Inflammatory macrophage treated with lipopolysaccharide for 1 hour (primary cell): ENCODE measurements at places on chromosomes 12 and 14.

GRCh38 chr14:92531106-92531873 lies 17.7 kb downstream of the RIN3 start:
- DNase-seq = peak; percentile 97

DNA sequence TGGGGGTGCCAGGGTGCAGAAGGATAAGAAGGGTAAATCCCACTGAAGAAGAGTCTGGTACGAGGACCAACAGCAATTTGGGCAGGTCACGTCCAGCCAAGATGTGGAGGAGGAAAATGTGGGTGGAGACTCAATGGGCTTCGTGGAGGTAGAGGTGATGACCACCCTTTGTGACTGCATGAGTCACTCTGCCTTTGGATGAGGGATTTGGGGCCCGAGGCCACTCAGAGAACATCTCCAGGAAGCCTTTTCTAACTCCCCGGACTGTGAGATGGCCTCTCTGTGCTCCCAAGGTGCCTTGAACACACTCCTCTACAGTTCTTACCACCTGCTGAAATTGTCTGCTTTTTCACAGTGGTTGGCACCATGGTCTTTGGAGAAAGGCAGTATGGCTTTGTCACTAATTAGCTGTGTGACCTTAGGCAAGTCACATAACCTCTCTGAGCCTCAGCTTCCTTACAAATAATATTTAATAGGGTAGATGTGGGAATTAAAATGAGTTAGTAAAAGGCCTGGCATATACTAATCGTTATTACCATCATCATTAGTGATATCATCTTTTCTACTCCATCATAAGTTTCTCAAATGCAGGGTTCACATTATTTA lies 67.0 kb upstream of the ARHGAP5 start:
- no peak for DNase-seq

GRCh38 chr14:67199016-67199415 lies 9.8 kb downstream of the GARIN2 start:
- no peak for DNase-seq

DNA sequence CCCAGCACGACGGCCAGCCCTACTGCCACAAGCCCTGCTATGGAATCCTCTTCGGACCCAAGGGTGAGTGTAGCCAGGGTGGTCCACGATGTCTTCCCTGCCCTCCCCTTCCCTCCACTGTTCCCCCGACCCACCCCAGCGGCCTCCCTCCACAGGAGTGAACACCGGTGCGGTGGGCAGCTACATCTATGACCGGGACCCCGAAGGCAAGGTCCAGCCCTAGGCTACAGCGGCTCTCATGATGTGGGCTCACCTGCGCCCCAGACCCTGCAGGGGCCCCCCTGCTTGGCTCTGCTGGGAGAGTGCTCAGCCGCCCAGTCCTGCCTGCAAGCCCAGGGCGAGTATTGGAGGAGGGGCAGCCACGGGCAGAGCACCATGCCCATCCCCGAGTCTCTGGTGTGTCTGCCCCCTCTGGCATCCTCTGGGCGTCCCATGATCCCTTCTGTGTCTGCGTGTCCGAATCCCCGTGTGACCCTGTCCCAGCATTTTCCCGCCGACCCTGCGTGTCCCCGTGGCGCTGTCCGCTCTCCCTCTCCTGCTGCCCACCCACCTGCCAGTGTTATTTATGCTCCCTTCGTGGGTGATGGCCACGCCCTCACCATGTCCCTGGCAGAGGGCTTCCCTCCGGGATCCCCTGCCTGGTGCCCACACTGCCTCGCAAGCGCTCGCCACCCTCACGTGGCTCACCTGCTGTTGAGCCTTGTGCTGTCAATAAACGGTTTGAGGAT lies 5.0 kb downstream of the CRIP2 start:
- DNase-seq = no peak

- DNase-seq = no peak
Measured at GRCh38 chr14:99514552-99515300, 33.5 kb downstream of the CCNK start.

DNA sequence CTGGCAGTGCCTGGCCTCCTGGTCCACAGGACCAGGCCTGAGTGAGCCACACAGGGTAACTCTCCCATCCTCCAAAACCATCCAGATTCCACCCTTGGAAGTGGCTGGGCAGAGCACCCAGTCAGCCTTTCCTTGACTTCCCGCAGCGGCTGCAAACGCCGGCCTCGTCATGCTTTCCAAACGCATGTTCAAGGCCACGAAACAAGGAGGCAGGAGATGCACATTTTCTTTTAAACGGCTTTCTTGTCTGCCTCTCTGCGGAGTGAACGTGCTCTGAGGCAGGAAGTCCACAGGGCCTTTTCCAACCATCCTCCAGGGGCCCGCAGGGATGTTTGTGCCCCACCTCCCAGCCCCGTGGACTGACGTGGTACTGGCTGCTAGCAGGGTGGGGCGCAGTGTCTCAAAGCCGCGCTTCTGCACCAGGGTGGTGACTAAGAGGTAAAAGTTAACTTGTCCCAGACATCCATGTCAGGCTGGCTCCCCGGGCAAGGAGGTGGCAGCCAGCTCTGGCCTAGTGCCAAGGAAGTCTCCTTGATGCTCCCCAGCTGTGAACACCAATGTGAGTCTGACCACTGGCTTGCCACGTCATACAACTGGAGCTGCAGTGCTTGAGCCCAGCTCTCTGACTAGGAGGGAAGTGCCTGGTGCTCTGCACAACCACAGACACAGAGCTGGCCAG lies 45.0 kb downstream of the KCNA5 start:
- DNase-seq = no peak

DNA sequence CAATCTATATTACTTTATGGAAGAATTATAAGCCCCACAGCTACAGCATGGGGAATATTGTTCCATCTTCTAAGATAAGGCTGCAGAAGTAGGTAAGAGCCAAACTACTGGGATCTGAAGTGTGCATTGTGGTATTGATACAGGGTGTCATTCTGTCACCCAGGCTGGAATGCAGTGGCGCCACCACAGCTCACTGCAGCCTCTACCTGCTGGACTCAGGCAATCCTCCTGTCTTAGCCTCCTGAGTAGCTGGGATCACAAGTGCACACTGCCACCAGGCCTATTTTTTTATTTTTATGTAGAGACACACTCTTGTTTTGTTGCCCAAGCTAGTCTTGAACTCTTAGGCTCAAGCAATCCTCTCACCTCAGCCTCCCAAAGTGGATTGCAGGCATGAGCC lies 21.3 kb upstream of the DIP2B start:
- no peak for DNase-seq

DNA sequence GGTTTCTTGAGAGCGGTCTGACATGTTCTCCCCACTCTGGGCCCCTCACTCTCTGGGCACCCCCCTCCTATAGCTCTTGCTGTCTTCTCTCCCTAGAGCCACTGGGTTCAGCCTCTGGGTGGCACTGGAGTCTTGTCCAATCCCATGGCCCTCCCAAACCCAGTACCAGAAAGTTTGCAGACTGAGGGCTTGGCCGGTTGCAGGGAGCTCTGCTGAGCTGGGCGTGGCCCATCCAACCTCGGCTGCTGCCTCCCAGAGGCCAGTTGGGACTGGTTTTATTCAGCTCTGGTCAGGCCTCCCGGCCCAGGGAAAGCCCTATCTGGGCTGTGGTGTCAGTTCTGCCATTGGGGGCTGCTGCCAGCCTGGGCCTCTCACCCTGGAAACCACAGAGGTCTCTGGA lies 37.9 kb downstream of the ISCA2 start:
- peak; percentile 40 for DNase-seq

GRCh38 chr14:74190927-74191575 lies 48.2 kb upstream of the VSX2 start:
- no peak for DNase-seq

- peak; percentile 78 for DNase-seq
Measured at GRCh38 chr12:7374423-7375144, 69.4 kb downstream of the CD163L1 start.

GRCh38 chr14:65187421-65188049 lies 85.2 kb upstream of the MAX start:
- no peak for DNase-seq

GRCh38 chr12:79706156-79706555 lies 15.4 kb upstream of the PAWR start:
- no peak for DNase-seq

GRCh38 chr12:40175489-40175888 lies 49.3 kb upstream of the LRRK2 start:
- no peak for DNase-seq

DNA sequence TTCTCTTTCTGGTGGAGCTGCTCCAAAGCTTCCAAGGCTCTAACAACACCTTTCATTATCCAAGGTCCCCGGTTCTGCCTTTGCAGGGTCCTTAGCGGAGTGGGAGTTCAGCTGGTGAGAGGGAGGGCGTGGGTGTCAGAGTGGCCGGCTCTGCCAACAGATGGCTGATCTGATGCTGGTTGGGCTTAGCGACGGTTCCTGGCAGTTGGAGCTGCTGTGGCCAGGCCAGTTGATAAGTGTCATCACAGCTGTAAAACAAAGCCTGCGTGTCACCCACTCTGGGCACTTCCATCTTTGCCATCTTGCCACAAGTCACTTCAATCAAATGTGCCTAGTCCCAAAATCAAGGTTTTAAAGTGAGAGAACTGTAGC lies 36.3 kb downstream of the RIN3 start:
- DNase-seq = no peak

DNA sequence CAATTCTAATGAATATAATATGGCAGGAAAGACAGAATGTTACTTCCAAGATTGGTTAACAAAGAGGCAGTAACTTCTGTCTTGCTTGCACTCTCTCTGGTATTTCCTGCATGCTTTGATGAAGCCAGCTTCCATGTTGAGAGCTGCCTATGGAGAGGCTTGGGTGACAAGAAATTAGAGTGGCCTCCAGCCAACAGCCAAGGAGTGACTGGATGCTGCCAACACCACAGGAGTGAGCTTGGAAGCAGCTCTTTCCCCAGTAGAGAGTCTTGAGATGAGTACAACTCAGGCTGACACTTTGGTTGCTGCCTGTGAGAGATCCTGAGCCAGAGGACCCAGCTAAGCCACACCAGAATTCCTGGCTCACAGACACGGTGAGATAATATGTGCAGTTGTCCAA lies 183.1 kb downstream of the RMST start:
- no peak for DNase-seq

GRCh38 chr12:116803013-116803736 lies 65.1 kb downstream of the RNFT2 start:
- DNase-seq = no peak

GRCh38 chr12:84911271-84912197 lies 1.1 kb downstream of the SLC6A15 start:
- no peak for DNase-seq

DNA sequence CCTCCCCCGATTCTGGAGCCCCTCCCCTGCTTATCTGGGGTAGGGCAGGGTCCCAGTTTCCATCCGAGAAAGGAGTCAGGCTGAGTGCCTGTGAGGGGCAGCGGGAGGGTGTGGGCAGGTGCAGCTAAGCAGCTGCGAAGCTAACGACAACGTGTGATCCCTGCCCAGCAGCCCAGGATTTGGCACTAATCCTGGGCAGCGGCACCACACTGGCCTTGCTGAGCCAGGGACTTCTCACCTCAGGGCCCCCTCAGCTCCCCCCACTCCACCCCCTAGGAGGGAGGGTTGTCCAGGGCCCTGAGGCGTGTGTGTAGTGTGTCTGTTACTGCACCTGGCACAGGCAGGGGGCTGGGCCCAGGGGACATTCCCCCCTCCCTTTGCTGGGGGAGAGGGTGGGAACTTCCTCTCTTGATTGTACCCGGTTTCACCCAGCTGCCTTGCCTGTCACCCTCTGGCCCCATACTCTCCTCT lies 1.8 kb downstream of the SMIM41 start:
- DNase-seq = no peak

- peak; percentile 59 for DNase-seq
Measured at GRCh38 chr12:15701631-15702156, 87.5 kb downstream of the EPS8 start.

- peak; percentile 79 for DNase-seq
Measured at GRCh38 chr12:92136965-92137721, 8.5 kb downstream of the BTG1 start.

DNA sequence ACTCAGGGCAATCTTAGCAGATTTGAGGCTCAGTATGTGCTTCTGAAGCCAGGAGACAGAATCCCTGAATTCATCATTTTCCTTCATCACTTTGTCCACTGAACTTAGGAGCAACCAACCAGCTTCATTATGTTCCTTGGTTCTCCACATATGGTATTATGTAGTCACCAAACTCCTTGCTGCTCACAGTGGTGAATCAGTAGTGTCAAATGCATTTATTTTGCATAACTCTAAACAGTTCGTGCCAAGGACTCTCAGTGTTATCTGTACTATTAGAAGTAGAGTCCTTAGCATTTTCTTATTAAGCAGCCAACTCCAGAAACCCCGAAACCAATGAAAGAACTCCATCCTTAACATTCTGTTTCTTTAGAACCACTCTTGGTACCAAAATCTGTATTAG lies 466.9 kb upstream of the RGS6 start:
- no peak for DNase-seq

GRCh38 chr12:15931590-15932053 lies 20.5 kb downstream of the DERA start:
- no peak for DNase-seq

GRCh38 chr12:13538136-13538535 lies 341.6 kb downstream of the EMP1 start:
- DNase-seq = no peak

GRCh38 chr14:99041820-99042174 lies 230.2 kb downstream of the BCL11B start:
- no peak for DNase-seq

GRCh38 chr12:84702001-84702400 lies 210.6 kb downstream of the SLC6A15 start:
- no peak for DNase-seq
